ENCODE measurements at places on chromosomes 1 and 21.

DNA sequence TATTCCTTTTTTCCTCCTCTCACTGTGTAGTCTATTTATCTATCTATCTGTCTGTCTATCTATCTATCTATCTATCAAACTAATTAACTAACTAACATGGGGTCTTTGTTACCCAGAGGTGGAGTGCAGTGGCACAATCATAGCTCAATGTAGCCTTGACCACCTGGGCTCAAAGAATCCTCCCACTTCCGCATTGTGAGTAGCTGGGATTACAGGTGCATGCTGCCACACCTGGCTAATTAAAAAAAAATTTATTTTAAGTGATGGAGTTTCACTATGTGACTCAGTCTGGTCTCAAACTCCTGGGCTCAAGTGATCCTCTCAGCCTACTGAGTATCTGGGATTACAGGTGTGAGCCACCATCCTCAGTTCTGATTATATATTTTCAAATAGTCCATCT lies 71.4 kb downstream of the CCDC18 start:
- DNase-seq = no peak

- peak; percentile 18 for DNase-seq
Observed at GRCh38 chr1:117629625-117630422, 24.0 kb downstream of the TENT5C start.

- no peak for DNase-seq
Observed at GRCh38 chr21:25328736-25329135, 278.5 kb downstream of the MRPL39 start.

DNA sequence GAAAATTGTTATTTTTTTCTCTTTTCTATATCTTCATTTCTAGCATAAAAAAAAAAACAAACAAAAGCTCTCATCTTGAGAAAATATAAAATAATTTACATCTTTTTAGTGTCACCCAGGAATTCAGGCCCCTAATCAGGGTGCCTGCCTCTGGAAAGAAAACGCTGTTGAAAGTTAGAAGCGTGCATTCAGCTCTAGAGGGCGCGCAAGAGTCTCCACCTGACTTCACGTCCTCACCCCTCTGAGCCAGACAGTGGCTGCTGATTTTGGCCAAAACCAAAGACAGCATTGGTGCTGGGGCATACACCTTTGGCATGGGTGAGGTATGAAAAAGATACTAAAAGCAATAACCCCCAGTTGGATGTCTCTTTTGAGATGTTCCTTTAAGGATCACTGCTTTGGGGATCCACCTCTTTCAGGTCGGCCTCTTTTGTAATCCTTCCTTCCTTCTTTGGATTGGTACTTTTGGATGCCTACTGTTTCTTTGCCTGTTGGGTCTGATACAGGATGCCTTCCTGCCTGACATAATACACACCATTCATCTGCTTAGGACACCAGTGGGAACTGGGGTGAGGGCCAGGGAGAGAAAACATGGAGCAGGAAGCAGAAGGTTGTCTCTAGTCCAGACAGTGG lies 77.6 kb upstream of the CHRM3 start:
- no peak for DNase-seq

GRCh38 chr1:171422511-171422910 lies 62.8 kb upstream of the PRRC2C start:
- DNase-seq = no peak

GRCh38 chr1:172960019-172960418 lies 90.7 kb downstream of the TNFSF18 start:
- no peak for DNase-seq

DNA sequence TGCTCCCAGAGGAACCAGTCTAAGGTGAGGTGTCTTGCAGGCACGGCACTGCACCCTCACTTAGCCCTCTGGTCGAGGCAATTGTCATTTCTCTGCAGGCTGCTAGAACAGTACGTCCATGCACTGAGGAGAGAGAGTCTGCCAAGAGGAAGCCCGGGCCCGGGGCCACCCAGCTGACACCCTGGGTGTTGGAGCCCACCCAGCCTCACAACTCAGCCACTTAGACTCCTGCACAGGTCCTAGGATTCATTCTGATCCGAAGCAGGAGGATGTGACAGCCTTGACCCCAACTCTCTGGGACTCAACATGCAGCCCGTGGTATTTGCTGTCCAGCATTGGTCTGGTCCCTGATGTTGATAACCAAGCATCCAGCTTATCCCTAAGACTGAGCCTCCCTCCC lies 111.9 kb downstream of the ADSS2 start:
- no peak for DNase-seq

- DNase-seq = no peak
Observed at GRCh38 chr1:50265790-50266314, 157.1 kb downstream of the ELAVL4 start.

- no peak for DNase-seq
Observed at GRCh38 chr1:144101397-144102045, 129.7 kb upstream of the FAM72C start.

DNA sequence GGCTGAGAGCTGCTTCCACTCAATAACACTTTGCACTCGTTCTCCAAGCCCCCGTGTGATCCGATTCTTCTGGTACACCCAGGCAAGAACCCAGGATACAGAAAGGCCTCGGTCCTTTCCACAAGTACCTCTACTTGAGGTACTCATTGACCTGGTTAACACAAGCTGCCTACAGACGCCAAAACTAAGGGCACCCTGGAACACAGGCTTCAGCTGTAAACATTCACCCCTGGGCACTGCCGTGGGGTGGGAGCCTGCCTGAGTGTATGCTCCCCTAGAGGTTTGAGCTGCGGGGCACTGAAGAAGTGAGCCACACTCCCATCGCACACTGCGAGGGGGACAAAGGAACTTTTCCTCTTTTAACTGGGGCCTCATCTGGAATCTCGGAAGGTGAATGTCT lies 30.5 kb downstream of the LRRC3 start:
- no peak for DNase-seq

- no peak for DNase-seq
Observed at GRCh38 chr21:31261759-31262158, 82.3 kb downstream of the TIAM1 start.

DNA sequence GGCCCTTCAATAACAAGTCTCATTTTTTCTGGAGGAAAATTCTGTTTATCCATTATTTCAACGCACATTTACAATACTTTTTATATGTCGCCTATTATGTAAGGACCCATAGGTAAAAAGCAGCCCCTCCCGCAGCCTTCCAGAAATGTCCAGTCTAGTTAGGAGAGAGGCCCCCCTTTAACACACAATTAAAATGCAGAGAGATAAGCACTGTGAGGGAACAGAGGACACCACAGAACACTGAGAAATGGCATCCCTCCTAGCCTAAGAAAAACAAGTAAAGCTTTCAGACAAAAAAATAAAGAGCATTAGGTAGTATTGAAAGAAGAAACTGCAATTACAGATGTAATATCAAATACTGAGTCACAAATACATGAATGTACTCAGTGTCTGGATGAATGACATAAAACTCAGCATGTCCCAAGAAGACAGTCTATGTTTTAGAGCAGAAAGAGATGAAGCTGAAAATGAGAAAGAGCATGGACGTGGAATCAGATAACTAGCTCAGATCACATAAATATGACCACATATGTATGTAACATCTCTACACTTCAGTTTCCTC lies 62.9 kb downstream of the DAB1 start:
- no peak for DNase-seq

GRCh38 chr1:175168782-175169181 lies 23.8 kb downstream of the KIAA0040 start:
- DNase-seq = no peak

DNA sequence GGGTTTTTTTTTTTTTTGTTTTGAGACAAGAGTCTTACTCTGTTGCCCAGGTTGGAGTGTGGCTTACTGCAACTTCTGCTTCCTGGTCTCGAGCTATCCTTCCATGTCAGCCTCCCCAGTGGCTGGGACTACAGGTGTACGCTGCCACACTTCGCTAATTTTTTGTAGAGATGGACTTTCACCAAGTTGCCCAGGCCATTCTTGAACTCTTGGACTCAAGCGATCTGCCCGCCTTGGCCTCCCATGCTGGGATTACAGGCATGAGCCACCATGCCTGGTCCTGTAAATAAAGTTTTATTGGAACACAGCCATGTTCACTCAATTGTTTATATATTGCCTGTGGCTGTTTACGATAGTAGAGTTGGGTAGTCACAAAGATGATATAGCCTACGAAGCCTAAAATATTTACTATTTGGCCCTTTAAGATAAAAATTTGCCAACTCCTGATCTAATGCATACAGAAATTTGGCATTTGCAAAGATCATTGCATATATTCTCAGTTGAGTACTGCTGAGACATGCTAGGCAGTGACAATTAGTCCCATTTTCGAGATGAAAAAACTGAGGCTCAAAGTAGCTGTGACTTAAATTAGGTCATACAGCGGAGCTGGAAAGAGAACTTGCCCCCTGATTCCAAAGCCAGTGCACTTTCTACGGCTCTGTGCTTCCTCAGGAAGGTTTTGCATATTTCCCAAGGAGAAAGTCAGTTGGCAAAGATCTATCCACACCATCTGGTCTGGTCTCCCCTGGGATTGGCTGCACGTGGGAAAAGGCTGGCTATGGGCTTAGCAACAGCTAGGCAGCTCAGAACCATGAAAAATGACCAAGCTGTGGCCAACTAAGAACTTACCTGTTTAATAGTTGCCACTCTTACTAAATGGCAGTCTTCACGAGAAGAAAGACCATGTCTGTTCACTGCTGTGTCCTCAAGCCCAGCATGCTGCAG lies 19.4 kb downstream of the MECR start:
- DNase-seq = no peak

- DNase-seq = no peak
Observed at GRCh38 chr1:181062836-181063428, 25.6 kb upstream of the IER5 start.

GRCh38 chr1:17826165-17826488 lies 71.0 kb downstream of the ACTL8 start:
- DNase-seq = peak; percentile 65

DNA sequence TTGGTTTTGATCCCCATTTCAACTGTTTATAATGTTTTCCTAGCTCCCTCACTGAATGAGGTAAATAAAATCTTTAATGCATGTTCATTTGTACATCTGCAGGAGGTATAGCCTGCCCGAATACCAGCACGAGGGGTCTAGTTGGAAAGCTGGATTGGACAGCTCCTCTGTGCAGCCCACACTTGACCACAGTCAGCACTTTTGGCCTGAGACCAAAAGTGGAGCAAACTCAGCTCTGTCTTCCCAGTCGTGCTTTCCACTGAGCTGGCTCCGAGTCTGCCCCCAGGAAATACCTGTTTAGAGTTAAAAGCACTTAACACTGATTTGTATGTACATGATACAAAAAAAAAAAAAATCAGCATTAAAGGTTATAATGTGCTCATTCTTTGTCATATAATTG lies 224.4 kb downstream of the DSCAM start:
- no peak for DNase-seq

DNA sequence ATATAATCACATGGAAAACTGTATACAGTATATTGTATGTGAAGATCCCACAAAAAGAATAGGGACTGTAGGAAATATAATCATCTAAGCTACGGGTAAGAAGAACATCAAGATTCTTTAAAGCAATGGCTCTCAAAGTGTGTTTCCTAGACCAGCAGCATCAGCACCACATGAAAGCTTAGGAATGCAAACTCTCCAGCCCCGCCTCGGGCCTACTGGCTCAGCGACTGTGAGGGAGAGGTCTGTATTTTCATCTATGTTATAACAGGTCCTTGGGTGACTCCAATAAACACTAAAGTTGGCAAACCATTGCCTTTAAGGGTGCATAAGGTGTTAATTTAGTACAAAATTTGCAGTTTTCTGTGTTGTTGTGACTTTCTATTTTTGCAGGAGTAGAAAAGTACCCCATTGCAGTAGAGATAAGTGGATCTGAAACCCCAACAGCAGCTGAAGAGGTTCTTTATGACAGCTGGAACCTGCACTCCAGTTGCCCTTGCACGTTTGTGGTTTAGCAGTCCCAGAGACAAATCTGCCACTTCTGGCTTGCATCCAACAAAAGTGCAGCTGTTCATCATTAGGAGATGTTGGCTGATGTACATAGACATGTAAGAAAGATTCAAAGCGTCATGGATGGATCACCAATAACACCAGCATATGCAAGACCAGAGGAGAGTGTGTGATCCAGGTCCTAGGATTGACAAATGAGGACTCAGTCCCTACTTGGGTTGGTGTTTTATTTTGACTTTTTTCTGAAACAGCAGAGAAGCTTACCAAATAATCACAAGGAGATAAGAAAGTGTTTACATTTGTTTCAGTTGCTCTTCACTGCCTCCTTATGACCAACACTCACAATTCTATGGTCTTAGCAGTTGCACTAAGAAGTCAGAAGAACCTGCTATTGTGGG lies 15.9 kb upstream of the IFNAR1 start:
- DNase-seq = no peak

DNA sequence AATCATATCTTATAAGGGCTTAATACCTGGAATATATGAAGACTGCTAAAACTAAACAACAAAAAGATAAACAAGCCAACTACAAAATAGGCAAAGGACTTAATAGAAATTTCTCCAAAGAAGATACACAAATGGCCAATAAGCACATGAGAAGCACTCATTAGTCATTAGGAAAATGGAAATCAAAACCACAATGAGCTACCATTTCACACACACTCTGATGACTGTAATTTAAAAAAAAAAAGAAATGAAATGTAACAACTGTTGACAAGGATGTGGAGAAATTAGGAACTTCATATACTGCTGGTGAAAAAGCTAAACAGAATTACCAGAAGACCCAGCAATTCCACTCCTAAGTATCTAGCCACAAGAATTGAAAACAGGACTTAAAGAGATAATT lies 374.2 kb upstream of the ZP4 start:
- DNase-seq = no peak

DNA sequence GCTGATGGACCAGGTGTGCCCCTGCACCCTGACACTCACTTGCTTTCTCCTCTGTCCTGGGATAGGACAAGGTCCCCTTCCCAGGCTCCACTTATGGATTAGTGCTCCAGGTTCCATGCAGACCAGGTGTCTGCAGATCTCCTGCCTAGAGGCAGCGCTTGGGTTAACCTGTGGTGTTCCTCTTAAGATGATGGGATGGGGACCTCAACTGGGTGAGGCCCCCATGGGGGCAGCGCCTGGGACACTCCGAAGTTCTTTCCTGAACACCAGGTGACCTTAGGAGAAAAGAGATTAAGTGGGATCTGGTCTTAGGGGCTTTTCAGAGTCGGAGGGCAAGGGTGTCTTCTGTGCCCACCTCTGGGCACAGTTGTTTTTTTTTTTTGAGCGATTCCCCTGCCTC lies 21.2 kb downstream of the TNNT2 start:
- DNase-seq = no peak

DNA sequence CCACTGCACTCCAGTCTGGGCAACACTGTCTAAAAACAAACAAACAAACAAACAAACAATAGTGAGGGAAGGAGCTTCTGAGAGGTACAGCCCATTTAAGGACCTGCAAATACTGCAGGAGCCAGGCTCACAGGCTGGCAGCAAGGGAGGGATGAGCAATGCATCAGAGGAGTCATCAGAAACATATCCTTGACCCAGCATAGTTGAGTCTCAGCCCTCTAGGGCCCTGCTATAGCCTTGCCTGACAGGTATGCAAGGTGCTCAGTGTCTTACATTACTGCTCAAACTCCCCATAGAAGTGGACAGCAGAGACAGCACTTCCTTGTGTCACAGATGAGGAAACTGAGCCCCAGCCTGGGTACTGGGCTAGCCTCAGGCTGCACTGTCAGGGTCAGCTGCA lies 7.3 kb upstream of the TTC4 start:
- DNase-seq = no peak
